ENCODE measurements at places on chromosomes 4 and X.

DNA sequence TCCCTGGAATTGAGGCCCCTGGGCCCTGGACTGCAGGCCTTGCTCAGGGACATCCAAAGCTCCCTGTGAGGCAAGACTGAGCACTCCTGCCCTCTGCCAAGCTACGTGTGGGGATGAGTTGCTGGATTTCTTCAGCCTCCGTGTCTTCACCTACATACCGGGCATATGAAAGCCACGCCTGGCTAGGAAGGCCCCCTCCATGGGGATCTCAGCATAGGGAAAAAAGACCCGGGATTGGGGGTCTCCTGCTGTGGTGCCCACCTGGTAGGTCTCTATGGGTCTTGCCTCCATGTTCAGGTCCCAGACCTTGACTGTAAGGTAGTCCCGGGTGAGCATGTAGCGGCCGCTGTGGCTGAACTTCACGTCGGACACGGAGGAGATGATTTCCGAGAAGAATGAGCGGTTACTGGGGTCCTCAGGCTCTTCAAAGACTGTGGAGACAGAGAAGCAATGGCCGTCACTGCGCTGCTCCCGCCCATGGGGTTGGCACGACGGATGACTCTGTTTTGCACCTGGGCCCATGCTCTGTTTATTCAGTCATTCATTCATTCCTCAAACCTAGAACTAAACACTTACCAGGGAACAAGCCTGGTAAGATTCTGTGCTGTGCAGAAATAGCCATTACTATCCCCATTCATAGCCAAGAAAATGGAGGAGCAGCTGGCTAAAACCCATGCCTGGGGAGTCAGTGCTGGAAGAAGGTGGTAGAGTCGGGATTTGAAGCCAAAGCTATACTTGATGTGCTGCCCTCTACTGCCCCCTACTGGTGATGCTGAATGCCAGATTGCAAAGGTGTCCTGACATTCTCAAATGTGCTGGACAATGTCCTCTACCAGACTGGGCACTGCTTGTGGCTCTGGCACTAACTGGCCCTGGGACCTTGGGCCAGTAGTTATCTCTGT lies 63.9 kb downstream of the WFS1 start:
- DNase-seq, result no peak

- no peak for DNase-seq
Measured at GRCh38 chr4:26062215-26062614, 148.2 kb downstream of the SMIM20 start.

DNA sequence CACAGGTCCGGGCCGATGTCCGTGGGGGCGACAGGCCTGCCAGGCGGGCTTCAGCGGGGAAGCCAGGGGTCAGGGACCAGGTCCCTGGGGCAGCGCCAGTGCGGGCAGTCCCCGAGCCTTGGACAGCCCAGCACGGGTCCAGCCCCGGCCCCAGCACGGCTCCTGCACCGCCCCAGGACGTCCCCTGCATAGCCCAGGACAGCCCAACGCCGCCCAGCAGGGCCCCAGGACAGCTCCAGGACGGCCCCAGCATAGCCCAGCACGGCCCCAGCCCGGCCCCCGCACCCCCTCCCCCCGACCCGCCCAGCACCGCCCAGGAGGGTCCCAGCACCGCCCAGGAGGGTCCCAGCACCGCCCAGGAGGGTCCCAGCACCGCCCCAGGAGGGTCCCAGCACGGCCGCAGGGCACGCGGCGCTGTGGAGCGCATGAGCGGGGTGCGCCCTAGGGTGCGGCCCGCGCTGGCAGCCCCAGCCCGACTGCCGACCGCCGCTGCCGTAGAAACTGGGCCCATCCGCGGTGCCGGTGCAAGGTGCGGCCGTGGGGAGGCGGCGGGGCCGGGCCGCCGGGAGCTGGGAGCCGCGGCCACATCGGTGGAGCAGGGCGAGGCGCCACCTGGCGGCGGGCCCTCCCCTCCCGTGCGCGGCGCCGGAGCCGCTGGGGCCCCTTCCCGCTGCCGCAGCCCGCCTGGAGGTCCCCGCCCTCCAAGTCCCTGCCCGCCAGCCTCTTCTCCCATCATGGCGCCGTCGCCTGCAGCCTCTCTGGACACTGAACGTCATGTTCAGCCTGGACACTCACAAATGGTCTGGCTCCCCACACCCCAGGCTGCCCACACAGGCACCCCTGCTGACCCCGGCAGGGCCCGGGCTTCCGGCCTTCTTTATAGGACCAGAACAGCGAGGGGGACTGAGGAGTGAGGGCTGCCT lies 106.8 kb upstream of the NKX1-1 start:
- DNase-seq, result no peak

DNA sequence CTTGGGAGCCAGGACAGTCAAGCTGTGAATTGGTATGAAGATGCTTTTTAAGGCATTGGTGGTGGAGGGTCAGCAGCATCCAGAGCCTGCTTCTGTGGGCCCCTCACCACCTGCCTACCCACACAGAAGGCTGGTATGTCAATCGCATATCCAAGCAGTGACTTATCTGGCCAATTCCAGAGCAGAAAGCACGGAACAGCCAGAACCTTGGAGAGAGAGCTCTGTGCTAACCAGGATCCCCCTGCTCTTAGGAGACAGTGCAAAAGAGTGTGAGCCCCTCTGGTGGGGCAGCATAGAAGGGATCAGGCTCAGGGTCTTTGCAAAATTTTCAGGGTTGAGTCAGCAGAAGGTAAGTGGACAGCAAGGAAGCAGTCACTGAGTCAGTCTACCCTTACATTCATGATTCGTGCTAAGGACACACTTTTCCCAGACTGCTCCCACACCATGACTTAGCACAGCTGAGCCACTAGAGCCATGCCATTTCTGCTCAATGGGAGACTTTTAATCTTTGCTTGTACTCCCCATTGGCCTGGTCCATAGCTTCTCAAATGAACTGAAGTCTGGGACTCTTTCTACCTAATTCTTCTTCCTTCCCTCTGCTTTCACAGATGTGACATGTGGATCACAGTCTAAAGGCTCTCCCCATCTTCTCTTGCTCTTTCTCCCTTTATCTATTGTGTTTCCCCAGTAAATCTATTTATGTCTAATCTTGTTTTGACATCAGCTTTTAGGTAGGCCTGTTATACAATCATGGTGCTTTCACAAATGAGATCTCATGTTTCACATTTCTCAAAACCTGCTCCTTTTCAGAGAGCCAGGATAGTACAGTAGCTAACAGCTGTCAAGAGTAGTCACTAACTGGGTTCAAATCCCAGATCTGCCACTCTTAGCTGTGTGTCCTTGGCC lies 20.0 kb downstream of the MORF4L2 start:
- DNase-seq, result no peak

DNA sequence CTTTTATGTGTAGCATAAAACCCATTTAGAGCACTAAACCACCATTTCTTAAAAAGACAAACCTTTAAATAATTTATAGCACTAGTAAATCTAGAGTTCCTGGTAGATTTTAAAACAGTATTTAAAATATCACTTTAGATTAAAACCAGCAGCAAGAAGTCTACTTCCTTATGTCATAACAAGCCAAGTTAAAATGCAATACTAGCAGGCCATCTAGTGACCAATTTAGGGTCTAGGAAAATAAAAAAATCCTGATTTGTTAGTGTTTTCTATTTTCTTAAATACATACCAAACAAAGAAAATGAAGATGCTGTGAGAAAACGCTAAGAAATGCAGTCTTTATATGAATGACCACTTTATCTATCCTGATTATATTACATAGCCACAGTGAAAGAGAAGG lies 53.9 kb downstream of the PAPSS1 start:
- no peak for DNase-seq

GRCh38 chr4:3869174-3869572 lies 103.0 kb downstream of the ADRA2C start:
- no peak for DNase-seq

- DNase-seq, result no peak
Measured at GRCh38 chr4:157667836-157668235, 447.3 kb downstream of the GRIA2 start.

GRCh38 chr4:48979914-48980579 lies 6.0 kb upstream of the CWH43 start:
- DNase-seq, result no peak

DNA sequence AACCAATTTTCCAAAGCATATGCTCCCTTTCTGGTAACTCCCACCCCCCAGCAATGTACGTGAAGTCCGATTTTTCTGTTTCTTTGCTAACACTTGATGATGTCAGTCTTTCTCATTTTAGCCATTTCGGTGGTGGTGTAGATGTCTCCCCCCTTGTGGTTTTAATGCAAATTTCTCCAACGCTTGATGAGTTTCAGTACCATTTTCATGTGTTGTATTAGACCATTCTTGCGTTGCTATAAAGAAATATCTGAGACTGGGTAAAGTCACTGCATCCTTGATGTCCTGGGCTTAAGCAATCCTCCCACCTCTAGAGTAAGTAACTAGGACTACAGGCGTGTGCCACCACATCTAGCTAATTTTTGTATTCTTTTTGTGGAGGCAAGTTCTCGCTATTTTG lies 148.4 kb upstream of the VCX3A start:
- DNase-seq, result no peak

DNA sequence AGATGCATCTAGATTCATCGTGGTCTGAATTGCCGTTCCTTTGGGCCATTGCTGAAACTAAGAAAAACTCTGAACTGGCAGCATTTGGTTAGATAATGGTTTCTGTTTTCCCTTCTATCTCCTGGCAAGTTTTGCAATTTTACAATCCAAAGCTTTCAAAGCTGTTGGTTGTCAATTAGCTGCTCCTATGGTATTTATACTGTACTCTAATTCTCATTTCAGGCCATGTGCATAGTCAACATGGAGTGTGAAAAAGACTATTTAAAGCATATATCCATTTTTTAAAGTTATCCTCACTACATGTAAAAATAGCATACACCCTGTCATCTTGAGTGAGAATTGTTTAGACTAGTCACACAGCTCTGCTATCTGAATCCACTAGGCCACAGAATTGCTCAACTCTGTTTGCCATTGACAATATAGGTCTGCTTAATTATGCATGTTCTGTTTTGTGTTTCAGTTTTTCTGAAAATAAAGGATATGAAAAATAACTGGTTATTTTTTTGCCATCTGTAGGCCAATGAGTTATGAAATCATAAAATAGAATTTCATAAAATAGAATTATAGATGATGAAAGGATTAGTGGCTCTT lies 27.7 kb upstream of the TEC start:
- no peak for DNase-seq

GRCh38 chr4:15888515-15888914 lies 50.0 kb downstream of the FGFBP1 start:
- DNase-seq, result no peak

GRCh38 chr4:6873792-6874461 lies 35.7 kb upstream of the TBC1D14 start:
- no peak for DNase-seq

- no peak for DNase-seq
Measured at GRCh38 chrX:27086237-27086636, 376.9 kb downstream of the PPP4R3C start.

DNA sequence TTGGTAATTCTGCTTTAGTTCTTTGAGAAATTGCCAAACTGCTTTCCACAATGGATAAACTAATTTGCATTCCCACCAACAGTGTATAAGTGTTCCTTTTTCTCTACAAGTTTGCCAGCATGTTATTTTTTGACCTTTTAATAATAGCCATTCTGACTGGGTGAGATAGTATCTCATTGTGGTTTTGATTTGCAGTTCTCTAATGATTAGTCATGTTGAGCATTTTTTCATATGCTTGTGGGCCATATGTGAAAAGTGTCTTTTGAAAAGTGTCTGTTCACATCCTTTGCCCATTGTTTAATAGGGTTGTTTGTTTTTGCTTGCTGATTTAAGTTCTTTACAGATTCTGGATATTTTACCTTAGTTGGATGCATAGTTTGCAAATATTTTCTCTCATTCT lies 25.9 kb downstream of the ENPEP start:
- no peak for DNase-seq

GRCh38 chrX:110408949-110409588 lies 50.4 kb downstream of the RTL9 start:
- DNase-seq, result no peak

DNA sequence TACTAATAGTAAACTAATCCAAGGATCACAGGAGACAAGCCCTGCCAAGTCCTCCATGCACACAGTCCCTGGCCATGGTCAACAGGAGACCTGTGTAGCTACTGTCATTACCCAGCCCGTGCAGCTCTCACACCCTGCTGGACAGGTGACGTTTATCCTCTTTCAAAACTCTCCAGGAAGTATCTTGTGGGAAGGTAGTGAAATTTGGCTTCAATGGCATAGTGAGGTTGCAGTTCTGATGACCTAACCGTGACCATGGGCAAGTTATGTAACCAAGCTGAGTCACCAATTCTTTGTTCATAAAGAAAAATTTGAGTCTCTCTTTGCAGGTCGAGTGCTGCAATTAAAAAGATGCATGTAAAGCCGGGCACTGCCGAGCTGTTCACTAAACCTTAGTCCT lies 11.3 kb upstream of the SLC2A9 start:
- no peak for DNase-seq

DNA sequence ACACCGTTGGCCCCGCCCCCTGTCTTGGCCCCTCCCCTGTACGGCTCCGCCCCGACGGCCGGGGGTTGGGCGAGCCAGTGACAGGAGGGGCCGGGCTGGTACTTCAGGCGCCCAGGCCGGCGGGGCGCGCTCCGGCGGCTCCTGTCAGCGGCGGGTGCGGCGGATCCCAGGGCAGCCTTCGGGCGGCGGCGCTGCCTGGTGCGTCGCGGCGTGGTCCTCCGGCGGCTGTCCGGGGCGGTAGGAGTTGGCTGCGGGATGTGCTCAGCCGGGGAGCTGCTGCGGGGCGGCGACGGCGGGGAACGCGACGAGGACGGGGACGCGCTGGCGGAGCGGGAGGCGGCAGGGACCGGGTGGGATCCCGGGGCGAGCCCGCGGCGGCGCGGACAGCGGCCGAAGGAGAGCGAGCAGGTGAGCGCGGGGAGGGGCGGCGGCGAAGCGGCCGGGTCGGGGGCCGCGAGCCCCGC lies at the start of gene FAM241A:
FAM241A (plus strand) TSS at position 129 of the 464 bp plus-strand sequence; CDS start at position 256, 127 bp downstream.
- DNase-seq, result peak; percentile 9

DNA sequence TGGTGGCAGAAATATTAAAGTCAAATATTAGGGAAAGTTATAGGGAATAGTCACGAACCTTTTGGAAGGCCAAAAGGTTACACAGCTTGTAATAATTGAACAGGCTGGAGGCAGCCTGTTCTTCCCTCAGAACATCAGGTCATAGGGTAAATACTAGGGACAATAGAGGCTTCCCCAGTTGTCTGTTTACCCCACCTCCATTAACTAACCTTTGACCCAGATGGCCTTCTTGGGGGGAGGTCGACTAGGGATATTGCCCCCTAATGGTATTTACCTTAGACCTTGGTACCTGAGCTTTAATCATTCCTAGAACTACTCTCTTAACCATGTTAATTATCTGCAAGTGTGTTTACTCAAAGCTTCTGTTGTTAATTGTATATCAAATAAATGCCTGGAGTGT lies 26.0 kb downstream of the C4orf17 start:
- DNase-seq, result no peak

DNA sequence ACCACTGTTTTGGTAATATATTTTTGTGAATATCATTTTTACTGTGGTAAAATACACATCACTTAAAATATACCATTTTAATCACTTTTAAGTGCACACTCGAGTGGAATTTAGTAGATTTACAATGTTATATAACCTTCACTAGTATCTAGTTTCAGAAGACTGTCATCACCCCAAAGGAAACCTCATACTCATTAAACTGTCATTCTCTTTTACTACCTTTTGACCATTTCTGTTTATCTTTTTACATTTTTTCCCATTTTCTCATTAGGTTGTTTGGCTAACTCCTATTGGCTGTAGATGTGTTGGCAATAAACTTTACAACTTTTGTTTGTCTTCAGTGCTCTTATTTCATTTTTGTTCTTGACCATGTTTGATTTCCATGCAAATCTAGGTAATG lies 1168.3 kb upstream of the PCDH7 start:
- DNase-seq, result no peak

Measured in GOT3 (cell line).